Kidney (tissue), 22 donors: ENCODE measurements at places on chromosomes 2 and 18.
A peak's percentile ranks its signal among the peaks of the same experiment; 100 is the strongest.

DNA sequence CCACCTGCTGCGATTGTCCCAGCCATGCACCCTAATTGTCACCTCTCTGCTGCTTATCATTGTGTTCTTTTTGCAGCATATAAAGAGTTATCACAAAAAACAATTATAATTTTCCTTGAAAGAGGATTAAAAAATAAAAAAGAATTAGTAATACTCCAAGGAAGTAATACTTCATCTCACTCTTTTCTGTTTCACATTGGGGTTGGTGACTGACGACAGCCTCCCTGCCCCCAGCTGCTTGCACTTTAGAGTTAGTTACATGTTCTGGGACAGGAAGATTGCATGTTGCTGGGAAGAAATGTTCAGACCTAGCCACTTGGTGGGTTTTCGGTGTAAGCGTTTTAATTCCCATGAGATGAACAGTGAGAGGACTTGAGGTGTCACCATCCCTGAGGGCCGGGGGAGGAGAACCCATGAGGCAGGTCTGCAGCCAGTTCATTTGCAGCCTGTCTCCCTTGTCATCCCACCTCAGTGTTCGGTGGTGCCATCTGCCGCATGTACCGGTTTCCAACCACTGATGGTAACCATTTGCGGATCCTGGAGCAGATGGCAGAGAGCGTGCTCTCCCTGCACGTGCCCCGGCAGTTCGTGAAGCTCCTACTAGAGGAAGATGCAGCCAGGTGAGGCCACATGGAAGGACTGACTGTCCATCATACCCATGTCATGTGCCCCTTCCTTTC, 69.1 kb downstream of the COA5 start:
- DNase-seq, result no peak

- DNase-seq, result peak; percentile 59
Observed at GRCh38 chr2:18814387-18814786, 225.0 kb upstream of the NT5C1B start.

DNA sequence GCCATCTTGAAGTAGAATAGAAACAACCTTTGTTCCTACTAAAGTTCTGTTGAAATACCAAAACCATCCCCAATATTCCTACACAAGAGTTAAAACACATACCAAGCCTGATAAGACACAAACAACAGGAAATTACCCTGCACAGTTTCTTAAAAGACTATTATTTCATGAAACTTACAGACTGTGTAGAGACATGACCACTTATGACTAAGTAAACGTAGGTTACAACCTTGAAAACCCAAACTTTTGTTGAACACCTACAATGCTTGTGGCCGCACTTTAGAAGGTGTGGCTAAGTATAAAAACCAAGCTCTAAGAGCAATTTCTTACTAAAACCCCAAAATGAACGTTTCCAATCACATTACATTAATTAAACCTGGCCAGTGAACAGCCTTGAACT, 2.0 kb downstream of the SMAD2 start:
- DNase-seq, result no peak

DNA sequence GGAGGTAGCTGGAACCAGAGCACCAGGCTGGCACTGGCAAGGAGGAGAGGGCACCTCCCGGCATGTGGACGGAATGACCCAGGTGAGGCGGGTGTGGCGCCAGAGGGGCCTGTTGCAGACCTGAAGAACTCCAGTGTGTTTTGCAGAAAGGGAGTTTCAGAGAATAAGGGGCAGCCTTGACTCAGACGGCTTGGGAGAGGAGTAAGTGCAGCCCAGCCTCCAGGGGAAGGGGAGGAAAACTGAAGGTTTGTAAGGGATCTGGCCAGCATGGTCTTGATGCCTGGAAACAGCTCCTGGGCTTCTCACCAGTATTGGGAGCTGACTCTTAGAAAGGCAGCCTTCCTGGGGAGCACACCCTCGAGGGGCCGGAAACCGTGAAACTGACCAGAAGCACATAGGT, 101.1 kb downstream of the AGAP1 start:
- no peak for DNase-seq

- DNase-seq, result peak; percentile 80
Observed at GRCh38 chr2:218558986-218559385, 9.2 kb downstream of the USP37 start.

- DNase-seq, result no peak
Observed at GRCh38 chr18:22933966-22934423, 867 bp downstream of the RBBP8 start.

- DNase-seq, result no peak
Observed at GRCh38 chr2:121902171-121902591, 146.7 kb downstream of the TSN start.

GRCh38 chr18:44186001-44186400, 494.7 kb upstream of the SETBP1 start:
- no peak for DNase-seq

DNA sequence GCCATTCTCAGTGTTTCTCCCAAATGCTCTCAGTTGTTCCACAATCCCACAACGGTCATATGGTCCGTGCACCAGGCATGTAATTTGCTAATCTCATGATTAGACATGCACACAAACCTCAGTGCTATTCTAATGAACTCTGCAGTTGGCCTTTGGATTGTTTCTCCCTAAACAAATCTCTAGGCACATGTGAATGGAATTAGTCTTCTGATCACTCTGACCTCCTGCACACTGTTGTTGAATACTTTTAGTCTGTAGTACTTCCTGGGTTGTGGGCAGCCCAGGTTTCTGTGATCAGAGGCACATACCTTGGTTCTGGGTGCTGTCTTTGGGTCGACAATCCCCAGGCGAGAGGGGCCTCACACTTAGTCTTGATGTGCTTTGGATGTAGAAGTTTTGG, 498.7 kb upstream of the SPRED2 start:
- DNase-seq, result no peak

- no peak for DNase-seq
Observed at GRCh38 chr18:55489034-55489986, 98.7 kb downstream of the TCF4 start.

DNA sequence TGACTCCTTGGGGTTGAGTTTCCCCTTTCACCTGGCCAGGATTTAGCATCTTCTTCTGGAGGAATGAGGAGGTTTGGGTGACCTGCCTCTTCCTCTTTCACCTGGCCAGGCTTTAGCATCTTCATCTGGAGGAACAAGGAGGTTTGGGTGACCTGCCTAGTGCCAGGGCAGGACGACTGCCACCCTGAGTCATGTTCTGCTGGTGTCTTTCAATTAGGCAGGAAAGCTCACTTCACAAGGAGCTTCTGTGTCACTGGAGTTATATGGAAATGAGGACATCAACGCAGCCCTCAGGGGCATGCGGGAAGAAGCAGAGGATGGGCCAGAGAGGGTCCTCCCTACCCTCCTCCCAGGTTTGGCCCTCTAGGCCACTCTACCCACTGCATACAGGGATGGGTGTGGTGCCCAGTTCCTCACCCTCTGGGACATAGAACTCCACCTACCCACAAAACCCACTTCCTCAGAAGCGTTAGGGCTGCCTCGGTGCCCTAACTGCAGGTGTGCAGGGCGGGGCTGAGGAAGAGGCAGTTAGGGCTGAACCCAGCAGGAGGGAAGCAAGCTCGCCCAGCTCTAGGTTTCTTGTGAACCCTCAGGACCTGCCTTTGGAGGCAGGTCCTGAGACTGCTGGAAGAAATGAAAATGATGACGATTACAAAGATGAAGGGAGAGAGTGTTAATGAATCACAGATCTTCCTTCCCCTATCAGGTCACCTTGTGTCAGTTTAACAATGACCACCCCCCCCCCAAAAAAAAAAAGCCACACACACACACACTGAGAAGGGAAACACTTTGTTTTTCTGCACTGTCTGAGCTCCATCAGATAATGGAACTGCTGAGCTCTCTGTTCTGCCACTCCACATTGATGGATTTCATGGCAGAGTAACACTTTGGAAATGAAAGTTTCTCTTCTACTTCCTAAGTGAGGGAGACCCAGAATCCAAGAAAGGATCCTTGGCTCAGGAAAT, 71.0 kb downstream of the ARL4C start:
- no peak for DNase-seq

DNA sequence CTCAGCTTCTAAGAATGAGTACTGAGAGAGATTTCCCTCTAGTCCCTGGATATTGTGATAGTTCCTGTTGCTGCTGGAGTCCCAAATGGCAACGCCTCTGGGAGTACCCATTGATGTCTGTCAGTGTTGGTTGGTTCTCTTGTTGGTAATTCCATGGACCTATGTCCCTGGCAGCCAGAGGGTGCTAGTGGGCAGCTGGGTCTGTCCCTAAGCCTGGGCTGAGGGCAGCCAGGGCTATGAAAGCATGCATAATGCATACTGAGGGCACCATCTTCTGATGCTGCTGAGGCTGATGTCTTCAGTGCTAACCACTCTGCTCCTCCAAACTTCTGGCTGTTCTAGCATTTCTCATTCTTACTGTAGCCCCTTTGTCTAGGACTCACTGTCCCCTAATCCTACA, 35.9 kb downstream of the NABP1 start:
- DNase-seq, result no peak

DNA sequence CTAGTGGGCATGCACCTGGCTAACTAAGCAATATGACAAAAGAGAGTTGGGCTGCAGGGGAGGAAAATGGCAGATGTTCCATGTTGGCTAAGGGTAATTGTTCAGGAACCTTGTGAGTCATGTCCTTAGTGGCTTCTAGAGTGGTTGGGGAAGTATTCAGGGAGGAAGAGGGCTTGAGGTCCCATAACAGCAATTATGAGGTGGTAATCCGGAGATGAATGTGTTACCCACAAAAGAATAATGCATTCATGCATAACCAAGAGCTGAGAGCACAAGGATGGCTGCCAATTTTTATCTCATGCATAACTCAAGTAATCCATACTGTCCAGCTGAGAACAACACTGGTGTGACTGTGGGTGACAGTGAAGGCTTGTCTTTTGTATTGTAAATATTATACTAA, 42.9 kb downstream of the TMEFF2 start:
- DNase-seq, result no peak

DNA sequence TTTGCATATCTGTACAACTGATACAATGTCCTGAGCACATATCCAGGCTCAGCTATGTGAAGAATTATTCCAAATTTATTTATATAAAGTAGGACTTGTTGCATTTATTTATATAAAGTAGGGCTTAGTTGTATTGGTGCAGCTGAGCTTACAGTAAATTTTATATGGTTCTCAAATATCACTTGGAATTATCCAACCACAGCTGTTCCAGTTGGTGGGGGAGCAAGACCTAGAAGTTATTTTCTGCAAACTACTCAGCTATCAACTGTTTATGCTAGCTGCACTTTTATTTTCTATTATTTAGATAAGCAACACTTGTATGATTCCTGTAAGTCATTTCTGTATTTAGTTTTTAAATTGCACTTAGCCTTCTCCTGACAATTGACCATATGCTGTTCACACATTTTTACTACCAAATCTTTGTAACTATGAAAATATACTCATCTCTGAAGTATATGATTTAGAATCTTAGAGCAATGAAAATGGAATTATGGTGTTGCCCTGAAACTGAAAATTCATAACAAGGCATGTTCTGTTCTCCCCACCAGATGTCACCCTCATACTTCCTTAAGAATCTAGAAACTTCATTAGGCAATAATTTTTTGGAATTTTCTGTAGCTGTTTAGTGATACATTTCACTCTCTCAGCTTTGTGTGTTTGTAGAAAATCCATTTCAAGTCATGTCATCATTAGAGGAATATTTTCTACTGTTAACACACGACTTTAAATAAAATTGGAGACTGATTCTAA, 157.0 kb upstream of the CBLN2 start:
- DNase-seq, result peak; percentile 16

DNA sequence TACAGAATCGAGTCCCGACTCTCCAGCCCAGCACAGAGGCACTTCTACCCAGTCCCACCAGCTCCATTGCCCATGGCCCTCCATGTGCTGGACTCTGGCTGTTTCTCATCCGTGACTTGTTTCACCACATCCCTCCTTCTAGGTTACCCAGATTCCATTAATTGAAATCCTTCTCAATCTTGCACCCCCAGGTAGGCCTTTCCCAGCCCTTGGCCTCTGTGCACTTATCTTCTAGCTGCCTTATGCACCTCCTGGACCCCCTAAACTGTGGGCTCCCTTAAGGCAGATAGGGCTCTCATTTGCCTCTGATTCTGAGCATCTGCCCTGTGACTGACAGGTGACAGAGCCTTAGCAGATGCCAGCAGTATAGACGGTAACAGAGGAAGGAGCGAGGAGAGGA, 9.2 kb downstream of the MYCN start:
- DNase-seq, result no peak

DNA sequence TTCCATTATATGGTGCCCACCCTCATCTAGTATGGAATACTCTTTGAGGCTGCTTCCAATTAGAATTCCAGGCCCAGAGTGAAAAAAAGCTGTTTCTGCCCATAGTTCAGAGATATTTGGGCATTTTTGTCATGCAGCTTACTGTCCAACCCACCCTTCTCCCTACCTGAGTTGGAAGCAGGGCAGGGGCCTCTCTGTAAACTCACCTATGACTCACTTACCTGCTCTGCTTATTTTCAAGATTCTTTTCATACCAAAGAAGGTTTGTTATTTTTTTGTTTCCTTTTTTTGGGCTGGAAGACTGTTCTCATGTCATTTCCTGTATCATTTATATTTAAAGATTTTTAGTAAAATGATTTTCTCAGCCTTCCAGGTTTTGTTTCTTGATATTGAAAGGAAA, 38.4 kb upstream of the PPP1R1C start:
- no peak for DNase-seq

- DNase-seq, result no peak
Observed at GRCh38 chr2:143600116-143600515, 470.9 kb downstream of the ARHGAP15 start.

GRCh38 chr2:137154946-137155345, 389.6 kb downstream of the THSD7B start:
- DNase-seq, result no peak

GRCh38 chr18:12998332-12999060, 7.3 kb downstream of the CEP192 start:
- no peak for DNase-seq

- DNase-seq, result no peak
Observed at GRCh38 chr18:76054156-76054555, 440.9 kb downstream of the ZNF516 start.

DNA sequence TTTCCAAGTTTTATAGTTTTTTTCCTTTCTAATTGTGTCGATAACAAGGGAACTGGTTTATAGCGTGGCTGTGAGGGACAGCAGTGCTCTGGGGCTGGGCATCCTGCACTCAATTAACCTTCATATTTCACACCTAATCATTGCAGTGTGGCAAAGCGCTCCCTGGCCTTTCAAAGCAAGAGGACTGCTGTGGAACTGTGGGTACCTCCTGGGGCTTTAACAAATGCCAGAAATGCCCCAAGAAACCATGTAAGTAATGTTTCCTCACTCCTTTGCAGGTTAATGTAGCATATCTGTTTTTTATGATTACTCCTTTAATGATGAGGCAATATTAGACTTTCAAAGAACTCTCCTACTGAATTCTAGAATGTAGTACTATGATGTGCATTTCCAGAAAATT, 259.0 kb upstream of the RASGRP3 start:
- DNase-seq, result no peak

DNA sequence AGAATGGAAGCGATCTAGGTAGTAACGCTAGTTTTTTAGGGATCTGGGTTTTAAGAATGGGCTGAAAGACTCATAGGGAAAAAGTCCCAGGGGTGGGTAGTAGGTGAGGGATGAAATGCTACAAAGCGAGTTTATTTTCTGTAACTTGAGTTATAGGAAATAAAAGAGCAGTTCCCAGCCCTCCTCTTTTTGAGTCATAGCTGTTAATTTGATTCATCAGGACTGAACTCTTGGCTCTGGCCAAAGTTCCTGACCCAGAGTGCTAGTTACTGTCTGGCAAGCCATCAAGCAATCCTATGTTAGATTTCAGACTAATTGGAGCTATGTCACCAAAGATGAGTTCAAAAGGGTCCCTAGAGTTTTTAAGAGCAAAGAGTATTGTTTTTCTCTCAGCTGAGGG, 17.4 kb upstream of the NOSTRIN start:
- no peak for DNase-seq
